ENCODE measurements at places on chromosomes 7 and 10.

- DNase-seq: no peak
These were observed 834 bp downstream of the CDH23 start for GRCh38 chr10:71397296-71398212.

GRCh38 chr10:61097026-61097425 lies 153.0 kb upstream of the RHOBTB1 start:
- DNase-seq: no peak

DNA sequence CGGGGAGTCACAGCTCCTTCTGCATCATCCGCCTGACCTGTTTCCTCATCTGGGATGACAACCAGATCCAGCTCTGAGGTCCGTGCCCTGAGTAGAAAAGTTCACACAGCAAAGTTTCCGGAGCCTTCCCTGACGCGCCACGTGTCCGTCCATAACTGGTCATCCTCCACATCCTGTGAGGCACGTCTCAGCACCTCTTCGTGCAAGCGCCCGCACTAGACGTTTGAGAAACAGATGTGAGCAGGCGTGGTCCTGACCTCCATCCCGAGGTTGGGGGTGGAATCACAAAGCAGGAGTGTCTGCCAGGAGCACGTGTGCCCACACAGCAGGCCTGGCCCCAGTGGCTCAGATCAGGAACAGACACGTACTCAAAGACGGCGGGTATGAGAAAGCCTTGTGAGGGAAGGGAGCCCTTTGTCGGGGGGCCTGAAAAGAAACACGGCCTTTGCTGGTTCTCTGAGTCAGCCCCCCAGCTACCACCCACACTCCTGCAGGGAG lies 520.8 kb downstream of the DNAJB6 start:
- DNase-seq: no peak

GRCh38 chr10:60388116-60388625 lies 1.5 kb downstream of the ANK3 start:
- DNase-seq: no peak

DNA sequence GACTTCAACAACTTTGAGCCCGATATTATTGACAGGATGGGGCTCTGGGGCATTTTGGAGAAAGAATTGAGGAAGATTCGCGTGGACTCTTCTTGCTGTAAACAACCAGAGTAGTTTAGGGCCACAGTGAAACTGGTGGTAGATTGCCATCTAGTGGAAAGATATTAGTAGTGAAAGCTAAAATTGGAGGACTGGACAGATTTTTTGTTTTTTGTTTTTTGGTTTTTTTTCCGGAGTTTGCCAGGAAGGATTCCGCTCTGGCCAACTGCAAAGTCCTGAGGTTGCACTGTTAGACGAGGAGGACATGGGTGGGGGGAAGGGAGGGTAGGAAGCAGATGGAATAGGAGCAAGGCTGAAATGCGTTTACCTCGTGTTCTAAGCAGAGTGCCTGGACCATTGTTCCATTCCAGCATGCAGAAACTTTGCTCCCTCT lies 11.7 kb downstream of the NOBOX start:
- DNase-seq: no peak

GRCh38 chr10:51433949-51434475 lies 265.4 kb downstream of the CSTF2T start:
- no peak for DNase-seq

GRCh38 chr10:53023411-53023810 lies 250.8 kb upstream of the MBL2 start:
- DNase-seq: no peak

DNA sequence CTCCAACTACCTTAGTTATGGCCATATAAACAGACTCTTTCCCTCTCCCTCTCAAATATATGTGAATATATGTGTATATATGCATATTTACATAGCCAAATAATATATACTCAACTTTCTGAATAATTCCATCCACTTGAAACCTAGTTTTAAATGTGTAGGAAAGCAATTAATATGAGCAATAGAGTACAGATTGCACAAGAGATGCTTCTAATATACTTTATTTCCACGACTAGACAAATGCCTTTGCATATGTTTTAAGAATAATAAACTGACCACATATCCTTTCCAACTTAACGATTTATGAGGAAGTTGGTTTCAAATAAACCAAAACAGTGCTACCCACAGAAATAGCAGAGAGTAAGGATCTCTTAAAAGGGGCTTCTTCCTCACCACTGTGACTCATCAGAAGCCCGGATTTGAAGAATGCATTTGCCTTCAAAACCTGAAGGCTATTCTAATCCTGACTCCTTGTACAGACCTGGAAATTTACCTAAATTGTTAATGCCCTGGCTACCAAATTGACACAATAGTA lies 266.3 kb downstream of the AHR start:
- DNase-seq: no peak

DNA sequence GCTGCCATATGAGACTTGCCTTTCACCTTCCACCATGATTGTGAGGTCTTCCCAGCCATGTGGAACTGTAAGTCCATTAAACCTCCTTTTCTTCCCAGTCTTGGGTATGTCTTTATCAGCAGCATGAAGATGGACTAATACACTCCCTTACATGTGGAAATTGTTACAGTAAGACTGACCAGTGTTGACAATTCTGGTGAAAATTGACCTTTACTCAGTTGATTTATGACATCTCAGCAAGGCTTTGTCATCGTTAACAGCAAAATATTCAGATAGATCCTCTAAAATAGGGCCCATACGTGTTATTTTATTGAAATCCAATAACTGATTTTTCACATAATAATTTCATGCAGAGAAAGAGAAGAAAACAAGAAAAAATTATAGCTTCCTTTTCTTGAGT lies 377.9 kb upstream of the SEMA3C start:
- no peak for DNase-seq

DNA sequence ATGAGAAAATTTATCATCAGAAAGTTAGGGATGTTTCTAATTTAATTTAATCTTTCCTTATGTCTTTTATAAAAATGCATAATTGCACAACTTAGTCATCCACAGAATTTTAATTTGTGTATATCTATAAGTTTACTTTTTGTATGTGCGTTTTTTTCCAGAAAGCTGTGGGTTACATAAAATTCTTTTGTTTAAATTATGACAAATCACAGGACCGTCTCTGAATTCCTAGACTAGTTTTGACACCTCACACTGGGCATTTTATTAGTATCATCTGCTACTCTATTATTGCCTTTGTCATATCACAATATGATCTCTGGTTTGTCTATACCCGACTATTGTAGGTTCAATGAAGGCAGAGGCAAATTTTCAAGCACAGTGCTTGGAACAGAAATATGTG lies 482.4 kb upstream of the SEMA3D start:
- no peak for DNase-seq

GRCh38 chr10:88209837-88210561 lies 346.6 kb downstream of the PTEN start:
- DNase-seq: no peak

- no peak for DNase-seq
These were observed at the start of gene LOXL4 for GRCh38 chr10:98267894-98268693. Gene LOXL4, minus strand, starts transcription at chr10:98268194. Its CDS starts 5,175 bp downstream, at chr10:98263019.

- no peak for DNase-seq
These were observed 3.8 kb downstream of the LRCH4 start for GRCh38 chr7:100582041-100582579.

All from NCI-H187 (cell line).